Amygdala (tissue), 56 donors: ENCODE measurements at places on chromosomes 12 and 14.

GRCh38 chr12:527241-527640 lies 67.5 kb downstream of the B4GALNT3 start:
- no peak for DNase-seq

- DNase-seq = no peak
Observed at GRCh38 chr14:105602243-105602750, 75.9 kb downstream of the TMEM121 start.

DNA sequence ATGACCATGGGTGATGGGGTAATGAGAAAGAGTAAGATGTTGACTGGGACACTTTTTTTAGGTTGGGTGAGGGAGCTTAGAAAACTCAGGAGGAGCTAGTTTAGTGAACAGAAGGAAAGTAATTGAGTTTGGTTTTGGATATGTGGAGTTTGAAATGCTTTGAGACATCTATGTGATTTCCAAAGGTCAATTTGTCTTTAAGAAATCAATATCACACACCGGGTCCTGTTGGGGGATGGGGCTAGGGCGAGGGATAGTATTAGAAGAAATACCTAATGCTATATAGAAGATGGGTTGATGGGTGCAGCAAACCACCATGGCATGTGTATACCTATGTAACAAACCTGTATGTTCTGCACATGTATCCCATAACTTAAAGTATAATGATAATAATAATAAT lies 118.4 kb downstream of the ASCL1 start:
- no peak for DNase-seq

DNA sequence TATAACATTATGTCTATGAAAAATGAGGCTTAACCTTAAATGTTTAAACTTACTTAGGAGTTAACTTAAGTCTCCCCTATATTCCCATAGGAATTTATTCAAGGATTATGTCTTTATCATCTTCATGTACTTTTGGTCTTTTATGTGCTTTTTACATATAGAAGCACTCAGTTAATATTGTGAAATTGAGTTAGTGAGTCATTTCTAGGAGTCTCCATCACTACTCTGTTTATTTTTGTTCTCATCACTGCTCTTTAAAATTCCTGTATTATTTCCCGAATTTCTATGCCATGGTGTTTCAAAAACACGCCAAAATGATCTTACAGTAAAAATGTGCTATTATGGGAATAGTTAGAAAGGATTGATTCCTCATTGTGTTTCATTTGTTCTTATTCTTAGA lies 31.6 kb downstream of the TBC1D15 start:
- no peak for DNase-seq

DNA sequence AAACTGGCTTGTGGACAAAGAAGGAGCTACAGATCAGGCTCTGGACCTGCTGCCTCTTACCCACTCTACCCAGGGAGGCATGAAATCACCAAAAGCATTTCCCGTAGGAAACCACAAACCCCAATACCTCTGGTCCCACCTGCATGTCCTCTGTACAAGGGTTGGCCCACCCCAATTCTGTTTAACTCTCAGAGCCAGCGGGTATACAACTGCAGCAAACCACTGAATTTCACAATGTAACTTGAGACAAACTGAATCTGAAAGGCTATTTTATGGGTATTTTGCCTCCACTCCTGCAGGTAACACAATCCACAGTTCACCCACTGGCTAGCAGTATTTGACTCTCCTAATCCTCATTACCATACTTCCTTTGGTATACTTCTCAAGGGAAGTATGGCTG lies 16.5 kb downstream of the SIX1 start:
- DNase-seq = no peak

DNA sequence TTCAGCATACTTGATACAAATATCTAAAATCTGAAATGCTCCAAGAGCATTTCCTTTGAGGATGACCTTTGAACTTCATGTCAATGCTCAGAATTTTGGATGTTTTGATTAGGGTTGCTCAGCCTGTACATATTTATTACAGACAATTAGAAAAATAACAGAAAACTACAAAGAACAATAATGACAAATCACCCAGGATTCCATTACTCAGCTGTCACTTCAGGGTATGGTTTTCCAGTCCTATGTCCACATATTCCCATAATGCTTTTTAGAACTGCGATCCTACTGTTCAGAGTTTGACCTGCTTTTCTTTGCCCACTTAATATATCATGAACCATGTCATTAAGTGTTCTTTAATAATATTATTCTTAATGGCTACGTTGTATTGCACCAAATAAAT lies 11.4 kb downstream of the DLGAP5 start:
- no peak for DNase-seq

DNA sequence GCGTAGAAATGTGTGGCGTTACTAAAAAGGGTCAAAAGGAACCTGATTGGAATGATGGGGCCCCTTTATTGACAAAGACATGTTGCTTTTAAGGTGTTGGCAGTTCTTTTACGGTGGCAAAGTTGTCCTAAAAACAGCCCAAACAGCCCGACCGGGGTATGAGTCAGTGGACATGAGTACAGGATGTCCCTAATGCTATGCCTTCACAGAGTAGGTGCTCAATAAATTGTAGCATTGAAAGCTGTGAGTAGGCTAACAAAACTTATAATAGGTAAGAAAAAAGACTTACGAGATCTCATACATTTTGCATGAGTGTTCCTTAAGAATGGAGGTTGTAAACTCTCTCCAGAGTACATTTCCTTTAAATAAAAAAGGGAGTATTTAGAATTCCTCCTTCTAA lies 2.6 kb downstream of the ELK3 start:
- no peak for DNase-seq

DNA sequence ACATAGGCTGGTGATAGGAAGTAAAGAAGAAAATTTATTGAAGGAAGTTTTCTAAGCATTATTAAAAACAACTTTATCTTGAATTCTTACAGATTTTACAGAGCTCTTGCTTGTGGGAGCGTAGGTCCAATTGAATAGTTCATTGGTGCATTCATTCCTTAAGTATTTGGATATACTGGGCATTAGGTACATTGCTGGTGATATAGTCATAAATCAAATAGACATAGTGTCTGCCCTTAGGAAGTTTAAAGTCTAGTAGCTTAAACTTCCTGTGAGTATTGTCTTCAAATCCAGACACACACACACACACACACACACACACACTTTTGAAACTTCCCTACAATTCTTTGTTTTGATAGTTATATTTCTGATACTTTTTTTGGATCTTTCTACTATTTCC lies 226.7 kb downstream of the FUT8 start:
- DNase-seq = no peak

- DNase-seq = no peak
Observed at GRCh38 chr12:57624441-57625220, 8.4 kb downstream of the B4GALNT1 start.

GRCh38 chr12:124278389-124279101 lies 16.3 kb upstream of the RFLNA start:
- DNase-seq = peak; percentile 33

DNA sequence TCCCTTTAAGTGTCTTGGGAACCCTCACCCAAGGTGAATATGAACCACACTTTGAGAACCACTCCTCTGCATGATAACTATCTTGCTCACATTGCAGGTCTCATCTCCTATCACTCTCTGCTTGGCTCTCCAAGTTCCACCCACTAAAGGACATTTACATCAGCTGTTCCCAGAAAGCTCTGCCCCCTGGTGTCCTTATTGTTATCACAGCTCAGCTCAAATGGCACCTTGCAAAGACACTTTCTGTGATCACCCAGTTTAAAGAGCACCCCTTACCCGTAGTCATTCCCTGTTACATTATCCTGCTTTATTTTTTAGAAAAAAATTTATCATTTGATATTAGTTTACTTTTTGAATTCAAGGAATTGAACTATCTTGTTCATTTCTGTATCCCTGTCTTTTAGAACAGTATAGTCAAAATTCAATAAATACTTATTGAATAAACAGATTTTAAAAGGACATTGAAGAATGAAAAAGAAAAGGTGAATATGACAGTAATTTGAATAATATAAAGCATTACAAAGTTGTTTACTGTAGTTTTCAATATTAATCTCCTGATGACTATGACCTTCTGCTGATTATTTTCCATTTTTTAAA lies 20.5 kb upstream of the GUCY2C start:
- peak; percentile 6 for DNase-seq

- no peak for DNase-seq
Observed at GRCh38 chr14:102592763-102593060, 263 bp downstream of the RCOR1 start.

- no peak for DNase-seq
Observed at GRCh38 chr14:21199611-21200560, 44.0 kb upstream of the OR5AU1 start.
